ENCODE measurements at places on chromosomes 3 and 15.

GRCh38 chr15:71934446-71934845, 124.1 kb downstream of the NR2E3 start:
- DNase-seq: no peak

- no peak for DNase-seq
Observed at GRCh38 chr3:181901626-181902025, 189.9 kb downstream of the SOX2 start.

- no peak for DNase-seq
Observed at GRCh38 chr3:128424508-128425069, 42.1 kb downstream of the DNAJB8 start.

DNA sequence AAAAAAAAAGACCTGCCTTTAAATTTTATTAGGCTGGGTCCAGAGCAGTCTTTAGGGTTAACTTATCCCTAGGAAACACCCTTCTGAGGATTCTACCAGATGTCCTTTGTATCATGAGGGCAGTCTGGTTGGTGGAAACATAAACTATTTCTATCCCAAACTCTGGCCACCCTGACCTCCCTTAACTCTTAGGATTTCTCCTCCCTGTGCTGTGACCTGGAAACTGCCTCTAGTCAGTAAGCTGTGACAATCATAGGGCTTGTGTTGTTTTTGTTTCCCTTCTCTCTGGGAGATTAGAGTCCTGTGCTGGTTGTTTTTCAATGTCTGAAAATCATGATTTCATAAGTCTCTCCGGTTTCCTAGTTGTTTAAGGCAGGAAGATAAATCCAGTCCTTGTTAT, 78.1 kb downstream of the TNFAIP8L3 start:
- no peak for DNase-seq

DNA sequence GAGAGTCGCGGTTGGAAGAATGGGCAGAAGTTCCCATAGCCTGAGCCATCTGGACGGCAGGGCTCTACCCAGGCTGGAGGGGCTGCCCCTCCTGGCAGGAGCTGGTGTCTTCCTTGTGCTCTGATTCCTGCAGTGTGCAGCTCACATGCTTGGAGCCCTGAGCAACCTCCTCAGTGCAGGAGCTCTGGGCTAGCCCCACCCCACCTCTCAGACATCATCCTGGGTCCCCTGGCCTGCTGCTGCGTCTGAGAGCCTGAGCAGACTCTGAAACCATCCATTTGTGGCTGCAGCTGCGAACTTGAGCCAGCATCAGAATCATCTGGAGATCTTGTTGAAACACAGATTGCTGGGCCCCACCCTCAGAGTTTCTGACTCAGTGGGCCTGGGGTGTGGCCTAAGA, 42.8 kb downstream of the POMGNT2 start:
- DNase-seq: no peak

- DNase-seq: no peak
Observed at GRCh38 chr3:10008588-10009344, 17.5 kb upstream of the FANCD2 start.

DNA sequence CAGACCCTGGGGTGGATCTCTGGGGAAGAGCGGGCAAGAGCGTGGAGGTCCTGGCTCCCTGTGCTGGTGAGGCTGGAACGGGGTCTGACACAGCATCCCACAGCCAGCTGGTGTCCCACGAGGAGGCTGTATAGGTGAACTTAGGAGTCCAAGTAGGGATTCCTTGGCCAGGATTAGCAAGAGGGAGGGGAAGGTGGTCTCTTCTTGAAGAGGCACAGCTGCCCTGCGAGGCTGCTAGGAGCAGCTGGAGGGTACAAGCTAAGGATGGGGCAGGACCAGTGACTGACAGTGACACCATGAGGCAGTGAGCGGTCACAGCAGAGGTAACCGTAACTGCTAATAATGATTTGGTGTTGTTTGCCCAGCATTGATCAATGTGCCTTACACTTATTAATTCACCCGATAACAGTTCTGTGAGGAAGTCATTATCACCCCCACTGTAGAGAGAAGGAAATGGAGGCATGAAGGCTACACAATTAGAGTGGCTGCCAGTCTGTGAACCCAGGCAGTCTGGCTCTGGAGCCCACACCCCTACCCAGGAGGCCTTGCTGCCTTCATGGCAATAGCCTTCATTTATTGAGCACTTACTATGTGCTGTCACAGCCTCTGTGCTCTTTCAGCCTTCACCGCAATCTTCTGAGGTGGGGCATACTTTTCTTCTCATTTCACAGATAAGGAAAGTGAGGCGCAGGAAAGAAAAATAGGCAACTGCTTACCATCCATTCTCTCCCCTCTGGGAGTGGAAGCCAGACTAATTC, 59.4 kb downstream of the TMEM44 start:
- DNase-seq: peak; percentile 10

- DNase-seq: no peak
Observed at GRCh38 chr3:37891227-37891626, 29.5 kb downstream of the CTDSPL start.

DNA sequence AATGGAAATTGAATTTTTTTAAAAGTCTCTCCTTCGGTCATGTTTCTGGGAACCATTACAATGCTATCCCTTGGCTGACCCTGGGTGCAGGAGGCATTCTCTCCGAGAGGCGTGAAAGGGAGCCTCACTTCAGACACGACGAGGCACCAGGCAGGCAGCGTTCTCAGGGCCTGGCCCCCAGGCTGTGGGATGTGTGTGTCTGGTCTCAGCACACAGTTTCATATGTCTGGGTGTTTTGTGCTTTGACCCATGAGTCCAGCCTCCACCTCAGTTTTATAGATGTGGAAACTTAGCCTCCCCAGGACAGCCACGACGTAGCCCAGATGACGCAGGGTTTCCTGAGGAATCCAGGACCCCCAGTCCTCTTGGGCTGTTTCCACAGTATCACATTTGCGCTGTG, 34.0 kb downstream of the FGD5 start:
- DNase-seq: no peak

DNA sequence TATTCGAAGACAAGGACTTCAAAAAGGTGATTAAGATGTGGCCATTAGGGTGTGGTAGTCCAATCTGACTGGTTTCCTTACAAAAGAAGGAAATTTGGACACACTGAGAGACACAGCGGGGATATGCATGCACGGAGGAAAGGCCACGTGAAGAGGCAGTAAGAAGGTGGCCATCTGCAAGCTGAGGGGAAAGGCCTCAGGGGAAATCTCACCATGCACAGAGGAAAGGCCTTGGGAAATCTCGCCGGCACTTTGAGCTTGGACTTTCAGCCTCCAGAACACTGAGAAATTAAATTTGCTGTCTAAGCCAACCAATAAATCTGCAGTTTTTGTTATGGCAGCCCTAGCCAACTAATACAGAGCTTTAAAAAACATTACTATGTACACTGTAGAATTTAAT, 78.8 kb downstream of the DLG1 start:
- DNase-seq: no peak

DNA sequence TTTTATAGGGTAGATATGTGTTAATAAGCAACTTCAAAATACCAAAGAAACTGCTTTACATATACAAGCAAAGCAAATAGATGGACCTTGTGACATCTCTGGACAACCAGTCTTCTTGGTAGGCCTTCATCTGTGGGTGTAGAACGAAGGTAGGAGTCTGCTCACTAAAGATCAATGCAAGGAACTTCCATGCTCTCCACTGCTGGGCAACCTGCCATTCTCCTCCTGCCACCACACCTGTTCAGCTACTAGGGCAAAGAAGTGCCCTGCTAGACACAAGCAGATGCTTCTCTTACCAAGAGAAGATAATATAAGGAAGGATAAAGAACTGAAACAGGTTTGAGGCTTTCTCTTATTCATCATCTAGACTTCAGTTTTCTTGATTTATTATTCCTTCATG, 12.6 kb downstream of the PPARG start:
- no peak for DNase-seq

Measured in stimulated activated CD8-positive, alpha-beta memory T cell treated with anti-CD3 and anti-CD28 coated beads, Interleukin-7, amount 100 ng/mL, for 4 hours (primary cell).